ENCODE measurements at places on chromosomes 13 and 19. TPM values are rescaled to one million over a fixed set of nuclear protein-coding genes. Genes with fewer than 3 reads are reported as not detected.

RASIP1 gene
- 2.9 TPM for total RNA-seq

OXGR1 gene
- not detected for total RNA-seq

ELANE gene
- not detected for total RNA-seq

KCNN1 gene
- total RNA-seq = not detected

PLIN5 gene
- total RNA-seq = not detected

PTH2 gene
- not detected for total RNA-seq

IFNL1 gene
- not detected for total RNA-seq

ZNF699 gene
- total RNA-seq = 11.6 TPM

APLP1 gene
- 0.26 TPM for total RNA-seq

SGTA gene
- total RNA-seq = 26.5 TPM

BEST2 gene
- not detected for total RNA-seq

SMIM24 gene
- total RNA-seq = not detected

NLRP5 gene
- not detected for total RNA-seq

APOC4 gene
- total RNA-seq = not detected

ZNF577 gene
- 6.8 TPM for total RNA-seq

IQCN gene
- not detected for total RNA-seq

TNFSF9 gene
- total RNA-seq = 4.6 TPM

ZNF439 gene
- 0.53 TPM for total RNA-seq

ZNF763 gene
- total RNA-seq = 1.3 TPM

PLIN3 gene
- 71.2 TPM for total RNA-seq

MAP4K1 gene
- total RNA-seq = not detected

CRTC1 gene
- total RNA-seq = 1.3 TPM

ZFP82 gene
- total RNA-seq = 4.2 TPM

PSG11 gene
- total RNA-seq = not detected

SHISA2 gene
- total RNA-seq = 0.51 TPM

SPTBN4 gene
- total RNA-seq = 1.8 TPM

CPB2 gene
- not detected for total RNA-seq

ZNF534 gene
- not detected for total RNA-seq

KCNN4 gene
- 0.26 TPM for total RNA-seq

RYR1 gene
- 4.5 TPM for total RNA-seq

ZNF729 gene
- total RNA-seq = not detected

All from bronchial epithelial cell (primary cell).